ENCODE measurements at places on chromosomes 11 and 22.

GRCh38 chr11:75389276-75389605 is 10.1 kb upstream of the RPS3 start:
- DNase-seq, result no peak

- DNase-seq, result no peak
Measured at GRCh38 chr22:37533995-37534394, 14.8 kb upstream of the CARD10 start.

DNA sequence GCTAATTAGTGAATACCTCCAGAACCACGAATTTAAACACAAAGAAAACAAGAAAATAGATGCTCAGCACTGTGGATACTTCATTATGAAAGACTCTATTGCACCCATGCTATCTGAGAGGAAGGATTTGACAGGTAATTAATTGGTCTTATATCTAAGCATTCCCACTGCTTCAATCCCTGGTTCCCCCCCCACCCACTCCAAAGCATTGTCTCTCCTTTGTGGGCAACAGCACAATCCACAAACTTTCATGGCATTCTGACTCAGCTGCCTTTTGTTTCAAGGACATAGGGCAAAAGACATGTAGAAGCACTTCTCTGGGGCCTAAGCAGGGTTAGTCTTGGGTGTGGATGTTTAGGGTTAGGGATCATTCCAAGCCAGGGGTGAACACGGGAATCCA is 551.4 kb downstream of the BUD13 start:
- DNase-seq, result no peak

DNA sequence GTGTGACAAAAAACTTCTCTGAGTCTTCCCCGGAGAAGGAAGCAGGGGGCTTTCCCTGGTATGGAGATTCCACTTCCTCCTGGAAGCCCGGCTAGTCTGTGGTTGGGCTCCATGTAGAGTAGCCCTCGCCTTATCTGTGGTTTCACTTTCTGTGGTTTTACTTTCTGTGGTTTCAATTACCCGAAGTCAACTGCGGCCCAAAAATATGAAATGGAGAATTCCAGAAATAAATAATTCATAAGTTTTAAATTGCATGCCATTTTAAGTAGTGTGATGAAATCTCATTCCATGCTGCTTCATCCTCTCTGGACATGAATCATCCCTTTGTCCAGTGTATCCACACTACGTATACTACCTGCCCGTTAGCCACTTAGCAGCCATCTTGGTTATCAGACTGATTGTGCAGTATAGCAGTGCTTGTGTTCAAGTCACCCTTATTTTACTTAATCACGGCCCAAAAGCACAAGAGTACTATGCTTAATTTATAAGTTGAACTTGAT is 275.0 kb upstream of the SESN3 start:
- DNase-seq, result peak; percentile 17

DNA sequence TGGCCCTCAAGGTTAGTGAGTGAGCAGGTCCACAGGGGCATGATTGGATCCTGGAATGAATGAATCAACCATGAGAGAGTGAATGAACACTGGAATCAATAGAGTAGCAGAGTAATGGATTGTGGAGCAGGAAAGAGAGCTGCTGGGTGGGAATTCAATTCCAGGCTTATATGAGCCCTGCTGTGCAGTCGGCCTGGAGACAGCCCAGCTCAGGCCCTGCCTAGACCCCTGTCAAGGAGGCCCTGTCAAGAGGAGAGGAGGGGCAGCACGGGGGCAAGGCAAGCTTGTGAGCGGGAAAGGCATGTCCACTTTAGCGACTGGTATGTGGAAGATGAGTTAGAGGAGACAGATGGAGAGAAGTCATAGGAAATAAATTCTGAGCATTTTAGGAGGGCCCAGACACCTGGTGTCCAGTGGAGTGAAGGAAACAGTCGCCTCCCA is 1.3 kb upstream of the FOLR1 start:
- no peak for DNase-seq

DNA sequence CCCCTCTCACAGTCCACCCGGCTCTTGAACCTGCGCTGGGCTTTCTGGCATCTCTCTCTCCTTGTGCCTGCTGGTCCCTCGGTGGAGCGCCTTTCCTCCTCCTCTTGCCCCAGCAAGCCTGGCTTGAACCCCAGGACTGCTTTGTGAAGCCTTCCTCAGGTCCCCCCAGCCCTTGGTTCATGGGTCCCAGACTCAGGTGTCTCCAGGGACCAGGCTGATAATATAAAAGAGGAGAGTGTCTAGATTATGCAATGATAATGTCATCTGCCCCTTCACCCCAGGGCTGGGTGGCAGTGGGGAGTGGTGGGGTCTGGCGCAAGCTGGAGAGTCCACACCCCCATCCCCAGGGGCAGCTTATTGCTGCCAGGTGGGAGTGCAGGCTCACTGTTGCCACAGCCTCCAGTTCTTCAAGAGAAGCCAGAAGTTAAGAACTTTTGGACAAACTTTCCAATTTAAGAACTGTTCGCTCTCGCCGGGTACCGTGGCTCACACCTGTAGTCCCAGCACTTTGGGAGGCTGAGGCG is 36.6 kb upstream of the PARVG start:
- DNase-seq, result no peak

DNA sequence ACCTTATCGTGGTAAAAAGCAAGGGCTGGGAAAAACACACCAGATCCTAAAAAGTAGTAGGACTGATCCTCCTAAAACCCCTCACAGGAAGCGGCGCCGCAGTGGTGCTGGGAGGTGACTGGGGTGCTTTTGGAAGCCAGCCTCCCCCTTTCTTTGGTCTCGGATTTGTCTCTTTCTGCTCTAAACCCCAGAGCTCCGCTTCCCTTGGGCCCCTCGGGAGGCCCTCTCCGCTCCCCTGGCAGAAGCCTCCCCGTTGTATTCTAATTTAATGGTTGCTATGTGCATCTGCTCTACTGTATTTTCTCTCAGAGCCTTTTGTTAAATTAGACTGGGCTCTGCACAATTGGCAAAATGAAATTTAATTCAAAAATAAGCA is 587.7 kb downstream of the OPCML start:
- no peak for DNase-seq

GRCh38 chr11:71309181-71309580 is 56.8 kb upstream of the SHANK2 start:
- DNase-seq, result no peak

DNA sequence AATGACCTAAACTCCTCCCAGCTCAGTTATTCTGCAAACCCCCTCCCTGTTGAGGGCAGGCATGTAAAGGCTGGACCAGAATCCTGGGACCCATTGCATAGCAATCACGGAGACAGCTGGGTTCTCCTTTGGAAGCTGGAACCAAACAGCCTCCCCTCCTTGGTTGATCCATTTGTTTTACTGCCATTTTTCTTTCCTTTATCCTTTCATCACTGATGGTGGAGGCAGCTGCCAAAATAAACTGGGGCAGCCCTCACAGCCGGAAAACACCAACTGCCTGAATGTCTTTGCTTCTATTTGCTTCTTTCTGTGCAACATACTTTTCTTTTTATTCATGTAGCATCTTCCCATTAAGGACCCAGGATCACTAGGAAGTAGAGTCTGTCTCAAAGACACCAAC is 150.0 kb upstream of the SYT13 start:
- DNase-seq, result no peak

DNA sequence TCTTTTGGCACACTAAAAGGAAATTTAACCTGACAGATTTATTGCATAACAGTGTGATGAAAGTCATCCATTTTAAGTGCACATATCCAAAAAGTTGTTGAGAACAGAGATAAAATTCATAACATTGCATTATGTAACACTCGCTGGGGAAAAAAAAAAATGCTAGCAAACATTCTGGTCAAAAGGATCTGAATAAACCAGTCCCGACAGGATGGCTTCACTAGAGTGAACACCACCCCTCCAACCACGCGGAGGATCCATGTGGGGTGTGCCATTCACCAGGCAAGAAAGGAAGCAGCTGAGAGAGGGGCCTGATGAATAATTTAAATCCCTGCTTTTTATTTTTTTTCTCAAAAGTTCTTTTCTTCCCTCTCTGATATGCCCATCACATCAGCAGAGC is 258.7 kb downstream of the DCDC1 start:
- DNase-seq, result no peak

DNA sequence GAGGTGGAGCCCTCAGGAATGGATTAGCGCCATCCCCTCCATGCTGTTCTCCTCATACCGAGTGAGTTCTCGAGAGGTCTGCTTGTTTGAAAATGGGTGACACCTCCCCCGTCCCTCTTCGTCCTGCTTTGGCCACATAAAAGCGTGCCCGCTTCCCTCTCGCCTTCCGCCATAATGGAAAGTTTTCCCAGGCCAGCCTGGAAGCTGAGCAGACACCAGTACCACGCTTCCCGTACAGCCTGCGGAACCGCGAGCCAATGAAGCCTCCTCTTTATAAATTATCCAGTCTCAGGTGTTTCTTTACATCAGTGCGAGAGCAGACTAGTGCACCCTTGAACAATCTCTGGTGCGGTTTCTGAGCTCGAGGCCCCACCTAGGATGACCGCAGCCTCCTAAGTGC is 12.8 kb downstream of the ALG12 start:
- DNase-seq, result no peak

DNA sequence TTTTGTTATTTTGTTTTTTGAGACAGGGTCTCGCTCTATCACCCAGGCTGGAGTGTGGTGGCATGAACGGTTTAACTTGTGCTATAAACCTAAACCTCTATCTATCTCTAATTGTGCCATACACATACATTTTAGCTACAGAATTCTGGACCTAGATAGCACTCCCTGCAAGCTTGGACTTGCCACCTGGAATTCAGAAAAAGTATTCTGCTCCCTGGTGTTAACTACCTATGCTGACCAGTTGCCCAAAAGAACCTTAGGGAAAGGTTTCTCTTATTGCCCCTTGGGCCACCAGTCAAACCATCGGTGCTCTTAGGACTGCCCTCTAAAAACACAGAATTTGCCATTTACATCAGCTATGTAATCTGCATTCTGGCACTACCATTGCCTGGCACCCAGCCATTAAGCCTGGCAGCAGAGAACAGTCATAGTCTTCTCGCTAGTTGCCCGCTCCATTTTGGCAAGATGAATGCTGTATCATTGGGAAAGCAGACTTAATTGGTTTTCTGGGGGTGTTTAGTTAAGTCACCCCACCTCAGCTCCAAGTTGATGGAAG is 55.3 kb downstream of the ETS1 start:
- DNase-seq, result no peak

- no peak for DNase-seq
Measured at GRCh38 chr22:50507421-50507990, at the start of gene LMF2. TSS of gene LMF2 (minus strand) at chr22:50507702. CDS start at chr22:50507675, 27 bp downstream.

- DNase-seq, result peak; percentile 69
Measured at GRCh38 chr11:9802291-9802861, 138.5 kb downstream of the SWAP70 start.

DNA sequence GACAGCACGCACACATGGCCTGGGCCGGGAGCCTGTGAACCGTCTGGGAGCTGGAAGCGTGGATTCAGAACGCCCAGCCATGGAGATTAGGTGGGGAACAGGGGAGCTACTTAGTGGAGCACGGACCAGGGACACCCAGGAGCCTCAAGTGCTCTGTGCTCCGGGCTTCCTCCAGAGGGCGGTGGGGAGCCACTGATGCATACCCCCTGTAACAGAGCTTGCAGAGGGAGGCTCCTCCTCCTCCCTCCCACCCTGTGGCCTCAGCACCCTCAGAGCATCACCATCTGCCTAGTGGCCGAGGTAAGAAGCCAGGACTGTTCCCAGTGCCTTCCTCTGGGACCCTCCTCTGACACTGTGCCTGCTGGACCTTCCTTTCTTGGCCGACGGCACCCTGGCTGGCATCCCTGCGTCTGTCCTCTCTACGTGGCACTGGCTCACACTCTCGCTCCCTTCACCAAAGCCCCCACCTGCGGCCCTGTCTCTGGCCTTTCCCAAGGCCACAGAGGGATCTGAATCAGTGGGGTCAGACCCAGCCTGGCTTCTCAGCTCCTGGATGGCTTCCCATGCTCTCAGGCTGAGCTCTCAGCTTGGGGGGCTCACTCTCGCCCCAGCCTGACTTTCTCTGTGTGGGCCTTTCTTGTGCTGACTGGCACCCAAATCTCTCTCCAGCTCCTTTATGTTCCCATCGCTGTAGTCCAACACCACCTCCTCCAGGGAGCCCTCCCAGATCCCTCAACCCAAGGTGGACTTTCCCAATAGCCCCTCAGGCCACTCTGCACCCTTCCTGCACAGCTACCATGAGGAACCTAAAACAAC is 780.9 kb downstream of the BRD1 start:
- DNase-seq, result no peak

DNA sequence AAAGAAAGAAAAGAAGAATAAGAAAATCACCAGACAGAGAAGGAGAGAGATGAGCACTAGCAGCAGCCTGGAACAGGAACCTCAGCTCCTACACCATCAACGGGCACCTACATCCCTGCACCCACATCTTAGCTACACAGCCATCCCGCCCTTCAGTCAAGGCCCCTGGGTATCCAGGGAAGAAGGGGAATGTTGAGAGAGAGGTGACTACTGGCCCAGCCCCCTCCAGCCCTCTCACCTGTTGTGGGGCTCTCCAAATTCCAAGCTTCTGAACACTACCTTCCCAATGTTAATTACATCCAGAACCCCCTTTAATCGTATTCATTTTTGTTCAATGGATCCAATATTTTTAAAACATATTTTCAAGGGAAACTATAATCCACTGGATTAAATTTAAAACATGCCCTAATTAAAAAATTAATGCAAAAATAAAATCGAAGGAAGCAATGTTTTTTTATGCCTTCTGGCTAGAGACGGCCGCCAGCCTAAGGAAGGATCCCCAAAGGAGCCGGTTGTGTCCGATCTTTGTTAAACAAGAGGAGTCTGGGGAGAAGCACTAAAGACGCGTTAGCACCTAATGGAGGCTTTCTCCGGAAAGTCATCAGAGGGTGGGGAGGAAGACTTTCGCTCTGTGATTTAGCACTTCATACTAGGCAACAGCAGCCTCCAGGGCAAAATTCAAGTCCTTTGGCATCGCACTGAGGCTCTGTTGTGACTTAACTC is 9.5 kb downstream of the TPST2 start:
- no peak for DNase-seq

DNA sequence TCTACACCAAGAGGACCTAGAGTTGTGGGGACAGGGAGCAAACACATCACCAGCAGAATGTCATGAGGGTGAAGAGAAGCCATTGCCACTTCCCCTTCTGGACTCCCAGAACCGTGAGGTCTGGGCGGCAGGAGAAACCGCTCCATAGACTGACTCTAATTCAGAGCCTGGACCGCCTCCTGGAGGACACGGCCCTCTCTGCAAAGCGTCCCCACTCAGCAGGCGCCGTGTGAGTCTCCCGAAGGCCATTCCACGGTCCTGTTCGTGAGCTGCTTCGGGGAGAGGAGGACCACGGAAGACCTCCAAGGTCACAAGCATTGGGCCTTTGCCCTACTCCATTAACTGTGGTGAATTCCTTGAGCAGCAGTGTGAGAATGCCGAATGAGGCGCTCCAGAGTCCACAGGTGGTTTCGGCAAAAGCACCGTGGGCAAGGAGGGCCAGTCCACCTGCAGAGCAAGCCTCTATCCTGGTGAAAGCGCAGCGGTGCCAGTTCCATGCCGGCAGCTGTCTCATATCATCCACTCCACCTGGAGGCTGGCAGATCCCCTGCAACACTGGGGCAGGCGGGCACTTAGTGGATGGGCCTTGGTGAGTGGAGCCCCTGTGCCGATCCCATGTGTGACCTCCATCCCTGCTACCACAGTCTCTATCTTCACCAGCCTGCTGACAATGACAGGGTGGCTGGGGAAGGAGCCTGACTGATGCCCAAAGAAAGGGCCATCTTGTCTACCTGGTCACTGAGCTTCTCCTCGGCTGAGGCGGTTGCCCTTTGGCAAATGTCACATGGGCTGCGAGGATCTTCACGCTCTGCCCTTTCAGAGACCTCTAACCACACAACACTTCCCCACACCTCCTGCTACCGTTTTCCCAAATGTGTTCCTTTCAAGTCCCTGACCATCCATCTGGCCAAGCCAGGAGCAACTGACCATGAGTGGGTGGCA is 7.5 kb downstream of the C11orf21 start:
- DNase-seq, result no peak

Data from HS-27A (cell line).